ENCODE measurements at places on chromosomes 4 and X.

DNA sequence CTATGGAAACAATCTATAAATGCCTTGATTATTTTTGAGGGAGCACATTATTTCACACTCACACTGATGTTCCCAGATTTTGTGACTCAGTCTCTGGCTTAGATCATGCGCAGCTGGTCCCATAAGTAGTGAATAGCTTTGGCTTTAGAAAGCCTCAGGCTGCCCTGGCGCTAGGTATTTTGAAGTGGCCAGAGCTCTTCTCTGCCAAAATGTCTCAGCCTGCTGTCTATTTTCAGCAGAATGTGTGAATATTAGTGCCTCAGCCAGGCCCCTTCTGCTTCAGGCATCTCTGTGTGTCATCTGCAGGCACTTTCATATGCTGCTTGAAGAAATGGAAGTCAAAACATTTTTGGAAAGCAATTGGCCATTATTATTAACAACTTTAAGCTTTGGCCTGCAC lies 931.0 kb upstream of the INTU start:
- no peak for DNase-seq

GRCh38 chr4:75158451-75158850 lies 225.5 kb downstream of the PARM1 start:
- no peak for DNase-seq

DNA sequence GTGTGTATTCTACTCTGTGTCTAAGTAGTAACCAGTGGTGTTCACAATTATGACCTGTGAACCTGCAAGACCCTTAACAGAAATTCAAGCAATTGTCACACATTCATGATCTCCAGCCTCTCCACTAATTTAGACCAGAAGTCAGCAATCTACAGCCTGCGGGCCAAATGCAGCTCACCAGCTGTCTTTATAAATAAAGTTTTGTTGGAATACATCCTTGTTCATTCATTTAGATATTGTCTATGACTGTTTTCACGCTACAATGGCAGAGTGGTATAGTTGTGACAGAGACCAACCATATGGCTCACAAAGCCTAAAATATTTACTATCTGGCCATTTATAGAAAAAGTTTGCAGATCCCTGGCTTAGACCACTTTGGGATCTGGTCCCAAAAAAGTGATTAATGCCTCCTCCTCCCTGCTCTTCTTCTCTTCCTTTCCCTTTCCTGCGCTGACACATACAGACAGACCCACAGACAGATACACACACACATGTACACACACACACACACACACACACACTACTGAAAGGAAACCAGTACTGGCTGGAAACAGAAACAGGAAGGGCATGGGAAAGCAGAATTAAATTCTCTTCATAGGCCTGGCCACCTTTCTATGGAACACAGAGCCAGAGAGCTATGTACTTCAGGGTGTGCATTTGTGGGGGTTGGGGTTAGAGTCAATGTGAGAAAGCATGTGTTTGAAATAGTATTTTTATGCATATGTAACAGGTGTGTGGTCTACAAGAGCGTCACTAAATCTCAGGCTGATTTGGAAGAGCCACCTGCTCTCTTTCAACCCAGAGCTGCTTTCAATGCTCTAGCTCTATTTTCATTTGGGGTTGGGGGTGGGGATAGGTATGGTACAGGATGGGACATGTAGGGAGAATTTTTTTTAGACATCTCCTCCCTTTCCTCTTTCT lies 49.7 kb upstream of the TMEM164 start:
- DNase-seq: no peak

GRCh38 chrX:10636337-10636736 lies 16.0 kb upstream of the MID1 start:
- DNase-seq: peak; percentile 54

- no peak for DNase-seq
These were observed 126.4 kb downstream of the SH3KBP1 start for GRCh38 chrX:19760841-19761512.

DNA sequence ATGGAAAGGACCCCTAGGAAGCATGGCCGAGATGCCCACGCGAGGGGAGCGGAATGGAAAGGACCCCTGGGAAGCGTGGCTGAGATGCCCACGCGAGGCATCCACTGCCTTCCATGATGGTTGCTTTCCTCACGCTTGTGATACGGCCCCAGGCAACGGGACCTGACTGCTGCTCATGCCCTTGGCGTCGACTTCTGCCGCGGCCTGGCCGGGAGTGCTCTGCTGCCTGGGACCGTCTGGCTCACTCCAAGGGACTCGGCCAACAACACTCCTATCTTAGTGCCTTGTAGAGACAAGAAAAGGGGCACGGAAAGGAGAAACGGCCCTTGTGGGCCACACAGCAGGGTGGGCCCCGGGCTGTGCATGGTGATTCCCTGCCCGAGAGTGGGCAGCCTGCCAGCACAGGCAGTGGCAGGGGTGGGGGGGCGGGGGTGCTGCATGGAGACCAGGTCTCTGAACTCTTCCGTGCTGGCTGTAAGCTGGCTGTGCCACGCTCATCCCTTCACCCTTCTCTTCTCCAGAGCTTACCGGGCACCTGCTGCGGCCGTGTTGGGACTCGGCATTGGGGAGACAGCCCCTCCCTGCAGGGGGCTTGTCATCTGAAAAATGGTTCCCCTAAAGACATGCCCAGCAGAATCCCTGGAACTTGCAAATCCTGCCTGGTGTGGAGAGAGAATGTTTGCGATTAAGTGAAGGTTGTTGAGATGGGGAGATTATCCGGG lies 38.6 kb upstream of the HMX1 start:
- DNase-seq: peak; percentile 53

- no peak for DNase-seq
These were observed 30.3 kb upstream of the DDX53 start for GRCh38 chrX:22969411-22969810.

GRCh38 chr4:141248029-141248428 lies 27.3 kb downstream of the ZNF330 start:
- DNase-seq: no peak

DNA sequence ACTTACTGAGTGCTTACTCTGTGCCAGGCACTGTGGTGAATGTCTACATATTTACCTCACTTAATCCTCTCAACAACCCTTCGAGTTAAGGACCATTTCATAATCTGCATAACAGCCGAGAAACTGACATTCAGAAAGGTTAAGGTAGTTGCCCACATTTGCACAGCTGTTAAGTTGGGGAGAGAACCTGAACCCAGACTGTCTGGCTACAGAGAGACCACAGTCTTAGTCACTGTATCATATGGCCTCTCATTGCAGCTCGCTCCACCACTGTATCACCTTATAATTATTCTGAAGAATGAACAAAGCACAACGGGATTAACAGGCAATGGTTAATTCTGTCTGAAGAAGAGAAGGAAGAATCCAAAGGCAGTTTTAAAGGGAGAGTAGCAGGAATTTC lies 98.5 kb downstream of the ADGRA3 start:
- DNase-seq: no peak

DNA sequence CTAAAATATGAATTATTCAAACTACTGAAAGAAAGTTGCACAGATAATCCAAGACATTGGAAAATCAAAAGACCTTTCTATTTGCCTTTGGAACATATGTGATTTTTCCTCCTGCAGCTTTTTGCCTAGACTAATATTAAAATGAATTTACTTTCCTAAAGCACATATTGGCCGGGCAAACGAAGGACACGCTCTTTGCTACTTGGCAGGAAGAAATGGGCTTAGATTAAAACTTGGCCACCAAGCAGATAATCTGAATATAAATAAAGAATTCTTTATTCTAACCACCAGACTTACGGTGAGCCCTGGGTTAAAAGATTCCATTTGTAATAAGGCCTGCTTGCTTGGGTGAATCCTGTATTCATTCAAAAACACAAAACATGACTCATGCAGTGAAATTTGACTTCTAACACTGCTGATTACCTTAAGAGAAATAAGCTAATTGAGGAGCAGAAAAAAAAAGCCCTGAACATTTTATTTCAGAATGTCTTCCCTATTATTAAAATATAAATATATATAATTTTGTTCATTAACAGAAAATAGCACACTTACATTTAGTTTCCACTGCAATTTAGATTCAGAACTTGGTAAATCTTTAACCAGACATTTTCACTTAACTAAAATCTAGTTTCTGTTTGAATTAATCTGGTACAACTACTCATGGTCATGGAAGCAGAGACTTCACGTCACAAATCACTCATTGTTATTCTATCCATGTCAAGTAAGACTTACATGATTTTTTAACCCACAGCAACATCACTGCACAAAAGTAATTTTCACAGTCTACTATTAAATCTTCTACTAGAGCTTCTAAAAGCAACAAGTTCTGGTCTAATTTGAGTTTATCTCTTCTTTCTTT lies 116.1 kb upstream of the PLAC1 start:
- DNase-seq: no peak

GRCh38 chrX:84737471-84737871 lies 235.2 kb upstream of the HDX start:
- no peak for DNase-seq

- no peak for DNase-seq
These were observed 43.3 kb upstream of the GALNT7 start for GRCh38 chr4:173125216-173125812.

DNA sequence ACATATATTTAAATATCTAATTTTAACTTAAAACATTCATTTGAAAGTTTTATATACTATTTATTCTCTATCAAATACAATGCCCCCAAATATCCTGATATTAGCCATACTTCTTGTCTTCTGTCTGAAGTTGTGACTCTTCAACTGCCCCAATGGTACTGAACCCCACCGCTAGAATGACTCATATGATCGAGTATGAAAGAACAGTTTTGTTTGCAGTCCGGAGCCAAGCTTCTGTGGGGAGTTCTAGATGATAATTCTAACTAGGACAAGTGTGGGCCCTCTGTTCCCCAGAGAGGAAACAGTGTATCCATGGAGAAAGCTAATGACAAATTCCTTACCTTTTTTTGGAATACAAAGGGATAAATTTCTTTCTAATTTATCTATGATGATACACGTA lies 24.7 kb upstream of the CT47A1 start:
- no peak for DNase-seq

GRCh38 chrX:141176586-141177451 lies at the start of gene LDOC1:
LDOC1 (minus strand) TSS chrX:141177129; CDS start chrX:141177021, 108 bp downstream.
- peak; percentile 91 for DNase-seq

DNA sequence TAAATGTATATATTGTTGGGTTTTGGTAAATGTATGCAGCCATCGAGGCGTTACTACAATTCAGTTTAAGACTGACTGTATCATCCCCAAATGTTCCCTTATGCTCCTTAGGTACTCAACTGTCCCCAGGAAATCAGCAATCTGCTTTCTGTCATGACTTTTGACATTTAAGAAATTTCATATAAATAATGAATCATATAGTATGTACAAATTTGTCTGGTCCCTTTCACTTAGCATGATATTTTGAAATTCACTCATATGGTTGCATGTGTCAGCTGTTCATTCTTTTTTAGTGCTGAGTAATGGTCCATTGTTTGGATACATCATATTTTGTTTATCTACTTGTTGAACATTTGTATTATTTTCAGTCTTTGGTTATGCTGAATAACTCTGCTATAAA lies 218.8 kb downstream of the C4orf33 start:
- DNase-seq: no peak

GRCh38 chr4:16692524-16692923 lies 205.9 kb downstream of the LDB2 start:
- DNase-seq: no peak

DNA sequence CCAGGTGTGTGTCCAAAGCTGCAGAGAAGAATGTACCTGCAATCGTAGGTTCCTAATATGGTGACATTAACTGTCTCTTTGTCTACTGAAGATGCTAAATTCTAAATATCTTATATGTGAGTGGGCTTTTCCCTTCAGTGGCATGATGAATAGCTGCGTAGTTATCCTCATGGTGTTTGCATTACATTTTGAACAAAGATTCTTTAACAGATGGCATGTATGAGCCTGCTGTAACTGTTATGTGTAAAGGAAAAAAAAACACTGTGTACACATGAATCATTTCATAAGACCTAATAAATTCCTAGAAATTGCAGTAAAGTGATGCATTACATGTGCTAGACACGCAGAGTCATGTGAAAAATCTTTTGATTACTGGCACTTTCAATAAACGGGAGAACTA lies 288.0 kb downstream of the SH2D1A start:
- DNase-seq: no peak

DNA sequence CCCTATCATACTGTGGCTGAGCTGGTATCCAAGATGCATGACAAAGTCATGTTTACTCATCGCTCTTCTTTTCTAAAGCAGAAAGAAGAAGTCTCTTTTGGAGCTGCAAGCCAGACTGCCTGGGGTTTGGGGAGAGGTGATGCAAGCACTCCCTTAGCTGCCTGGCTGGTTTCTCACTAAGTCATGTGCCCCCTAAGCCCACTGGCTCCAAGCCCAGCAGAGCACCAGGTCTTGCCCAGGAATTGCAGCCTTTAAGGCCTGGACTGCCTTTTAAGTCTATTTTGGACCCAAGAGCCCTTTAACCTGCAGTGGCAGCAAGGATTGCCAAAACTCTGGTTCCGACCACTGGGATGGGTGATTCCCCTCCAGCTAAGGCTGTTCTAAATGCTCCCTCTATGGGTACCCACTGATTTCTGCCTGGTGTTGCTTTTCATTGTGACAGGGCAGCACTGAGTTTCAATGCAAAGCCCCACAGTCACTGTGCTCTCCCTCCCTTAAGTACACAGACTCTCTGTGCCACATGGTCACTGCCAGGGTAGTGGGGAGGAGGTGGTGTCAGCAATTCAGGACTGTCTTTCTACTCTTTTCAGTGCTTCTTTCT lies 548.6 kb downstream of the TLL1 start:
- no peak for DNase-seq

DNA sequence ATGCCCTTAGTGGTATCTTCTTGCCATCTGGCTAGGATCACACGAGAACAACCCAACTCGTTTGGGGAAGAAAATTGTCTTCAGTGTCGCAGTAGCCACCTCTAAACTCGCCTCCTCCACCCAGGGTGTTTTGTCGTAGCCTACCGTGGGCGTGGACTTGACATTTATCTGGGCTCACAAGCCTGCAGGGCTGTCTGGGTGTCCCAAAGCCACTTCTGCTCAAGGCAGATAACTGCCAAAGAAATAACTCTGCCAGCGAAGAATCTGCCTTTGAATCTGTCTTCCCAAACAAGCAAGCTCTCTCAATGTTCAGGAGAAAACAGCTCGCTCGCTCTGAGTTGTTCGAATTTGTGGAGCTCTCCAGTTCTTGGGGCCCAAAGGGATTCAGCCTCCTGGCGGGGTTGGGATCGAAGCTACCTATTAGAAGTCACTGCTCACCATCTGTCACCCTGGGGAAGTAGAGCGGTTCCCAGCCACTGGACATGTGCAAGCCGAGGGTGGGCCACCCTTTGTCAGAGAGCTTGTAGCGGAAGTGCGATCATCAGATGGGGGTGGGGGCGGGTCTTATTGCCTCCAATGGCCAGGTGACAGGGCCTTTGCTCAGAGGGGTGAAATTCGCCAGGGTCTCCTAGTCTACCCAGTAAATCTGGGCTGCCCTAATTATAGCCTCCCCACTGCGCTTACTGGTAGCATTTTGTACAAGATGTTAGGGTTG lies 14.8 kb downstream of the BLOC1S4 start:
- DNase-seq: peak; percentile 53

GRCh38 chr4:136680271-136680670 lies 852.0 kb downstream of the PCDH18 start:
- DNase-seq: no peak

- no peak for DNase-seq
These were observed 163.4 kb downstream of the AREG start for GRCh38 chr4:74608151-74608949.

GRCh38 chr4:138449938-138450337 lies 207.8 kb upstream of the SLC7A11 start:
- DNase-seq: no peak

GRCh38 chr4:154329939-154330338 lies 161.7 kb downstream of the DCHS2 start:
- no peak for DNase-seq

GRCh38 chrX:153667956-153668396 lies 5.6 kb downstream of the PNCK start:
- DNase-seq: peak; percentile 88

- DNase-seq: no peak
These were observed 58.0 kb upstream of the UNC5C start for GRCh38 chr4:95606739-95607138.

GRCh38 chr4:67926485-67926884 lies 36.8 kb downstream of the TMPRSS11A start:
- no peak for DNase-seq
